MM.1S (cell line): ENCODE measurements at places on chromosomes 2 and 18.

- peak; percentile 56 for DNase-seq
Measured at GRCh38 chr2:105114551-105114950, 76.7 kb downstream of the MRPS9 start.

DNA sequence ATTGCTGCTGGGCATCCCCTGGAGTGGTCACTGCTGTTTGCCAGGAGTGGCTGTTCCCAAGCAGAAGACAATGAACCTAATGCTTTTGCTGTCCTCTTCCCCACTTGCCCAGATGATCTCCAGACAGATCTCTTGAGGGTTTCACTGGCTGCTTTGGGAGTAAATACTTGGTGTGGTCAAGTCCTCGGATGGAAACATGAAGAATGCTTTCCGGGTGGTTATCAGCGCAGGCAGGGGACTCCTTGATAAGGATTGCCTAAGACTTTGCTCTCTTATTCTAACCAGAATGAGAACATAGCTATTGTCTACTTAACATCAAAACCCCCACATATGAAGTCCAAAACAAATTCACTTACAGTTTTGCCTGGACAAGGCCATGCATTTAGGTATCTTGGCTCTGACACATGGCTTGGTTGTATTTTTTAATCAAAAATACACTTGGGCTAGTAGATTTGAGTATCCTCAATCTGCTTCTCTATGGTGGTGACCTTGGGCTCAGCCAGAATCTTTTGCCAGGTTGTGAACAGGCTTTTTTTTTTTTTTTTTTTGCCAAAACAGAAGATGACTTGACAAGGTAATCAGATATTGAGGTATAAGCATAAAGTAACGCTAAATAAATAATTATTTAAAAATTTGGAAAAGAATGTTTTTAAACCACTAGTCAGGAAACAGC, 34.8 kb upstream of the MYO3B start:
- DNase-seq, result no peak

DNA sequence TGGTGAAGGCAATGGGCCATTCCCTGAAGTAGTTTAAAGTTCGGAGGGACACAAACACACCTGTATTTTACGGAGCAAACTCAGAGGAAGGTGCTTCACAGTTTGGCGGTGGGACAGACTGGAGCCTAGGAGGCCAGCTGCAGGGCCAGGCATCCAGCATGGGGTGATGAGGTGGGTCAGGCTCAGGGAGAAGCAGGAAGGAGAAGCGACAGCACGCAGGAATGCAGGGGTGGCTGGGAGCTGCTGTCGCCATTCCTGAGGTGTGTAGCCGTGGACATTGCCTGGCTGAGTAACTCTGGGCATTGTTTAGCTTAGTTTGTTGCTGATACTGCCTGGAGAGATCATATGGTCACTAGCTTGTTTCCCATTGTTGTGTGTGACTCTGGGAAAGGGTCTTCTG, 35.8 kb upstream of the METTL21A start:
- DNase-seq, result no peak

DNA sequence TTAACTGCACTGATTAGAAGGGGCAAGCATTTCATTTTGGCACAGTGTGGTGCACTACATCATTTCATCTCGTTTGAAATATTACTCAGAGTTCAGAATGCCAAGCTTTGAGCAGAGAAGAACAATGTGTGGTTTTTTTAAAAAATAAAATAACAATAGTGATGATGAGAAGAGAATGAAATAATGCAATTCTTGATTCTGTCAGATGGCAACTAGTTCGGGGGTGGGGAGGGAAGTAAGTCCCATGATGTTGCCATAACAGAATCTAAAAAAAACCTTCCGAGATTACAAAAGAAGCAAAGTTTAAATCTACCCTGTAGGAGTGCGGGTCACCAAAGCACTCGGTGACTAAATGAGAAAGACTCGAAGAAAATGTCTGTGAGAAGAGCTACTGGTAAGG, 490.4 kb downstream of the NR4A2 start:
- no peak for DNase-seq

DNA sequence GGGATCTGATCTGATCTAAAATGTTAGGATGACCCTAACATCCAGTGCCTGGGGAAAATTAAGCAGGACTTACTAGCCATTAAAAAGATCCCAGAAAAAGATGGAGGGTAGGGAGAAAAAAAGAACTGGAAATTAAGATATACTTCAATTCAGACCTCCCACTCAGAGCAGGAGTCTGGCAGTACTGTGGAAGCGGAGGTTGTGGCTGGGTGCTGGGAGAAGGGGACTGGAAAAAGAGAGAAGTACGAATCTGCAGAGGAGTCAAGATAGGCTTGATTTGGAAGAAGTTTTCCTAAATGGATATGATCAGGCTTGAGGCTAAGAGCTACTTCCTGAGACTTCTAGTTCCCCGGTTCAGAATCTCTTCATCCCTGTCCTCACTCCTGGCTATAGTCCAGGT, 33.5 kb upstream of the IHH start:
- DNase-seq, result no peak

DNA sequence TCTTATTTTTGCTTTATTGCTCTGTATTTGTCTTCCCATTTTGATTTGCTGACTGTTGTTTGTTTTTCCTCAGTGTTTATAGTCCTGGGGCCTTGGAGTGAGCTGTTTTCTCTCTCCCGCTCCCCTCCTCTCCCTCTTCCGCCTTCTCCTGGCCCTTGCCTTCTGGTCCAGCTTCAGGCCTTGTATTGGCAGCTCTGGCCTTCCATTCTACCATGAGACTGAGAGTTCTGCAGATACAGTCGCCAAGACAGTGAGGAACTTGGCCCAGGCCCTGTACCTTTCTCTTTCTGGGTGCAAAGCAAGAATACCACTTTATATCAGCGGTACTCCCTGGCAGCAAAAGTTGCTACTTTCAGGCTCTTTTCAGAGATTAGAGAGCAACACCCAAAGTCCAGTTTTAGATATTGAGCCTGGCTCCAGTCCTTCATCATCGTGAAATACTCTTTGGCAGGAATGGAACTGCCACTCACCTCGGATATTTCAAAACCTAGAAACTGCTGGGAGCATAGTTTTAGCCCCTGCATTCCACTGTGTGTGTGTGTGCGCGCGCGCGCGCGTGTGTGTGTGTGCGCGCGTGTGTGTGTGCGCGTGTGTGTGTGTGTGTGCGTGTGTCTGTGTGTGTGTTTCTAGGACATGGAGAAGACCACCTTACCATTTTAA, 17.1 kb upstream of the L3MBTL4 start:
- DNase-seq, result no peak

DNA sequence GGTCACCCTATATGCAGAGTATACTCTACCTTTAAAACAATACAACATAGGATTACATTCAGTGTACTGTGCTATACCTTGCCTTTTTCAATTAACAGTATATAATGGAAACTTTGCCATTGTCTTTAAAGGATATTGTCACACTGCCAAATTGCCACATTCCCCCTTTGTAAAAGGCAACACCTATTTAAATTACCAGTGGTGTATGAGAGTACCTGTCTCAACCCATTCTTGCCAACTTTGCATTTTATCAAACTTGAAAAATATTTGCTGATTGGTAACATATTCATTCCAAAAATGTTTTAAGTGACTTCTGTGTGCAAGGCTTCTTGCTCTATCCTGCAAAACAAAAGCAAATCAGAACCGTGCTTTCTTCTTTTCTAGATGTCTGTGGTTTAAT, 92.9 kb downstream of the FMNL2 start:
- DNase-seq, result no peak

DNA sequence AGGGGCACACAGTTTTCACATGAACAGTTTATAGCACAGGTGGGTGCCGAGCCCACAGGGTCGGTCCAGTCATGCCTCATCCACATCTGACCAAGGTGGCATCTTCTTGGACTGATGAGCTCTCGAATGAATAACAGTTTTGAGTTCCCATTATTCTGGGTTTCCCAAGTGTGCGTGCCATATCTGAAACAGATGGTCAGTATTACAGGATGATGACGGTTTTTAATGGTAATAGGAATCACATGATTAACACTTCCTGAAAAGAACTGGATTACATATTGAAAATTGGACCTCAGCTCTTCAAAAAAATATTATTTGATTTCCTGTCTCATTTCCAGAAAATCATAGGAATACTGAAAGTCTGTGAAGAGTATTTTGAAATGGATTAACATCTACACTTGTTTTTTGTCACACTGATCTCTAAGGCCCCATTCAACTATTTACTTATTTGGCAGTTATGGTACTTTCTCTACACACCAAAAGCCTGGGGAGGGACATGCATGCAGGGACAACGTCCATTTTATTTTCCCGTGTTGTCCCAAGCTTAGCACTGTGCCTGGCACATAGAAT, 22.2 kb upstream of the NAB1 start:
- no peak for DNase-seq

- DNase-seq, result peak; percentile 14
Measured at GRCh38 chr18:80022613-80023012, 11.6 kb upstream of the RBFA start.
